ENCODE measurements at places on chromosomes 5 and 9.

- no peak for DNase-seq
Measured at GRCh38 chr5:108769352-108769751, 21.7 kb downstream of the FER start.

DNA sequence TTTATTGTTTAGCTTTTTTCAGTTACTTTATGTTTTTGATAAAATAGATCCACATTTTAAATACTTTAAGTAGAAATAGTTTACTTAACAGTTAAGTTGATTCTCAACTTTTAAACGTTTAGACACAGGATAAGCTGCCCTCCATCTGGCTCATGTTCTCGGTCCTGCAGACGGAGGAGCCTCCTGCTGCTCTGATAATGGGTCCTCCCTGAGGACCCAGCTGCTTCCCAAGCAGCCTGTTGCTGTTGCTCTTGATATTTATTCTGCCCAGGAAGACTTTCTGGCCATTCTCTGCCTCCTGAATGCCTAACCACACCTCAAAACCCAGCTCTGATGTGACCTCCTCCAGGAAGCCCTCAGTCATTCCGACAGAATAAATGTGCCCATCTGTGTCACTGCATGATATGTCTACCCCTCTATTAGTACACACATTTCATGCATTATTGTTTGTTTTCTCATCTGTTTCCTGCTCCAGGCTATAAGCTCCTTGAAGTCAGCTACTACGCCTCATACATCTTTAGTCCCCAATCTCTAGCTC lies 267.2 kb upstream of the MSX2 start:
- DNase-seq = no peak

- no peak for DNase-seq
Measured at GRCh38 chr5:144644317-144644716, 473.6 kb downstream of the KCTD16 start.

DNA sequence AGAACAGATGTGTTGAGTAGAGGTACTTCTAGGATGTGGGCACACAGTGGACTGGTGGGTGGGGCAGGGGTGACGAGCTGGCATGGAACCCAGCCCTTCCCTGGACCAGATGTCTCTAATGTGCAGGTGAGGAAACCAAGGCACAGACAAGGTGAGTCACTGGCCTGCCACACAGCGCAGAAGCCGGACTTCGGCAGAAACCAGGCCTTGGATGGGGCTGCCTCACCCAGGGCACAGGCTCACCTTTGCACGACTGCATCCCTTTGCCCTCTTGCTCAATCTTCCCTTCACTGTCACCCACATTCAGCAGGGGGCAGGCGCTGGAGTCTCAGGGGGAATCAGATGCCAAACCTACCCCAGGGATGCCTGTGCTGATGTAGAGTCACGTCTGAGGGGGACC lies 65.4 kb upstream of the LMX1B start:
- DNase-seq = no peak

DNA sequence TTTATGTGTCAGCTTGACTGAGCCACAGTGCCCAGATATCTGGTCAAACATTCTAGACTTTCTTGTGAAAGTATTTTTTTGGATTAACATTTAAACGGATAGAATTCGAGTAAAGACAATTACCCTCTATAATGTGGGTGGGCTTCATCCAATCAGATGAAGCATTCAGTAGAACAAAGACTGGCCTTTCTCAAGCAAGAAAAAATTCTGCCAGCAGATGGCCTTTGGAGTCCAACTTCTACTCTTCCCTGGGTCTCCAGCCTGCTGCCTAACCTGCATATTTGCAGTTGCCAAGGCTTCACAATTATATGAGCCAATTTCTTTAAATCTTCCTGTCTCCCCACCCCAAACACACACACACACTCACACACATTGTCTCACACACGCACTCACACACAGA lies 86.4 kb downstream of the MED10 start:
- no peak for DNase-seq

- DNase-seq = no peak
Measured at GRCh38 chr5:93208141-93208751, 372.8 kb downstream of the NR2F1-AS1 start.

Data from astrocyte of the spinal cord (primary cell).